Cerebellum (tissue), 4 donors: ENCODE measurements at places on chromosomes 16 and 17. TPM values are rescaled to one million over a fixed set of nuclear protein-coding genes. Genes with fewer than 3 reads are reported as not detected.

Gene C17orf67
- 1.5 TPM for total RNA-seq

Gene KRTAP1-5
- not detected for total RNA-seq

Gene TBC1D3
- total RNA-seq = not detected

Gene RSPRY1
- 61.0 TPM for total RNA-seq
